ENCODE measurements at places on chromosomes 1 and 21. TPM values are rescaled to one million over a fixed set of nuclear protein-coding genes. Genes with fewer than 3 reads are reported as not detected.

DNA sequence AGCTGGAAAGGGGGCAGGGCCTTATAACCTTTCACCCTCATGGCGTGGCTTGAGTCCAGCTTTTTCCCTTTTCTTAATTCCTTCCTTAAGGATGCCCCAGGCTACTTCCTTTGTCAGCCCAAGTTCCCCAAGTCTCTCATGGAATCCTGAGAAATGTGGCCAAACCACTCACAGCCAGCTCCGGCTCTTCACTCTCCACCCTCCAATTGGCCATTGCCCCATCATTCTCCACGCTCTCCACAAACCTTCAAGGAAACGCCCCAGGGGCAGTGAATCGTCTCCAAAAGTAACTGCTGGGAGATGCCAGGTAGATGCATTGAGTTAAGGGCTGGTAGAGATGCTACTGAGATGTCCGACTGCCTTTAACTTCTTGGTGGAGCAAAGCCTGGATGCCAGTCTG is 113.5 kb upstream of the CD34 start:
- H3K4me3 ChIP-seq = no peak overlapping the region
- H3K27ac ChIP-seq = no peak overlapping the region
- no peaks in the 10 kb centered on the region for H3K36me3 ChIP-seq
- H3K4me1 ChIP-seq = no peaks in the 10 kb centered on the region

DNA sequence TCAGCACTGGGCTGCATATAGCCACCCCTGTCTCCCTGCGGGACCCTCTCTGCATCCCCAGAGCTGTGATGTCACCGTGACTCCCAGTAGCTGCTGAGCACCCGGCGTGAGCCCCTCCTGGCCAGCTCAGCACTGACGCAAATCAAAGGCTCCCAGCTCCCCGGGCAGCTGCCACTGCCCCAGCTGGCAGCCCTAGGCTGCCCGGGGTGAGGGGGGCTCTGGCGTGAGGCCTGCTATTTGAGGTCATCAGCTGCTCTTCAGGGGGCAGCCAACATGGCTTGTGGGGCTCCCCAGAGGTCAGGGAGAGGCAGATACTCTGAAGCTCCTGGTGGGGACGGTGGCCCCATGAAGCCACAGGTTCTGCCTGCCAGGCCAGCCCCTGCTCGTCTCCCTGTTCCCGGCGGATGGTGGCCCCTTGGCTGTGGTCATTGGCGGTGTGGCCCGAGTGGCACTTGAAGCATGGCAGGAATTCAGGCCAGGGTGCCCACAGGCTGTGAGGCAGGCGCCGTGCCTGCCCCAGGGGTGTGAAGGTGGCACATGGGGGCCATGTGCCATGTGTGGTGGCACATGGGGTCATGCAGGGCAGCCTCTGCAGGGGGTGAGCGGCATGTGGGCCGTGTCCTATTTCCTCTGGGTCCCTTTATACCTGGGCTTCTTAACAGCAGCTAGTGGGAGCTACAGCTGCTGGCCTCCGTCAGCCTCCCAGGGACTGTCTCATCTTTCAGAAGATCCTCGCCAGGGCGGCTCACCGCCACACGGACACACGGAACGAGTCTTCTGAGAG is 85.4 kb downstream of the SIK1 start:
- peaks cover 6% of the 10 kb centered on the region for H3K4me1 ChIP-seq
- no peak overlapping the region for H3K27ac ChIP-seq
- H3K4me3 ChIP-seq = no peak overlapping the region
- DNase-seq = no peak
- no peaks in the 10 kb centered on the region for H3K36me3 ChIP-seq
- H3K27me3 ChIP-seq = no peaks in the 10 kb centered on the region

DNA sequence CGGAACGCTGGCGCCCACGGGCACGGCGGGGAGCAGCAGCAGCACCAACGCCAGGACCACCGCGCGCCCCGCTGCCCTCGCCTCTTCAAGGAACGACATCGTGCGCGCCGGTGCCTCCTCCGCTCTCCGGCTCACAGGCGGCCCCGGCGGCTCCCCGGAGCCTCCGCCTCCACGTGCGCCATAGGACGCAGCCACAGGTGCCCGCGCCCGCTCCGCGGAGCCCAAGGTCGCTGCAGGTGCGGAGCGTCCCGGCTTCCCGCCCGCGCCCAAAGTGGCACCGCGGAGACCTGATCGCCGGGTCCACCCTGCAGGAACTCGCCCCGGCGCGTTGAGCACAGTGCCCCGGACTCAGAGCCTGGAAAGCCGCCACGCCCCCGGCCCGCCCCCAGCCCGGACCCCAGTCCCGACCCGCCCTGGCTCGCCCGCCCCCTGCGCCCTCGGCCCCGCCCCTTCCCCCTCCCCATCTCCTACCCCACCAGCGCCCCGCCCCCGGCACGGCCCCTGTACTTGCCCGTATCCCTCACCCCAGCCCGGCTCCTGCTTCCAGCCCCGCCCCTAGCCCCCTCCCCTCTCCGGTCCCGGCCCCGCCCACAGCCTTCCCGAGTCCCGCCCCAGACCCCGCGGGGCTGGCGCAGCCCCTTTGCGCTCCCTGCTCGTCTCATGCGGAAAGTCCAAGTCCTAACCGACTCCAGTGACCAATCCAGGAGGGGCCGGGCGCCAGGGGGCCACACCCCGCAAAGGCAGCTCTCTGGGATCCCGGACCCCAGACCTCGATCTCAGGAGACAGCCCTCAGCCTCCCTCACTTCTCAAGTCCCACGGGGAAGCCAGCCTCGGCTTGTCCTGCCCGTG is at the start of gene MEGF6:
Gene MEGF6 (minus strand): TSS at position 339 of the 850 bp plus-strand sequence. CDS start 240 bp downstream, at position 99.
- DNase-seq = peak; percentile 63
- peaks cover 16% of the 10 kb centered on the region for H3K27me3 ChIP-seq
- no peaks in the 10 kb centered on the region for H3K36me3 ChIP-seq

DNA sequence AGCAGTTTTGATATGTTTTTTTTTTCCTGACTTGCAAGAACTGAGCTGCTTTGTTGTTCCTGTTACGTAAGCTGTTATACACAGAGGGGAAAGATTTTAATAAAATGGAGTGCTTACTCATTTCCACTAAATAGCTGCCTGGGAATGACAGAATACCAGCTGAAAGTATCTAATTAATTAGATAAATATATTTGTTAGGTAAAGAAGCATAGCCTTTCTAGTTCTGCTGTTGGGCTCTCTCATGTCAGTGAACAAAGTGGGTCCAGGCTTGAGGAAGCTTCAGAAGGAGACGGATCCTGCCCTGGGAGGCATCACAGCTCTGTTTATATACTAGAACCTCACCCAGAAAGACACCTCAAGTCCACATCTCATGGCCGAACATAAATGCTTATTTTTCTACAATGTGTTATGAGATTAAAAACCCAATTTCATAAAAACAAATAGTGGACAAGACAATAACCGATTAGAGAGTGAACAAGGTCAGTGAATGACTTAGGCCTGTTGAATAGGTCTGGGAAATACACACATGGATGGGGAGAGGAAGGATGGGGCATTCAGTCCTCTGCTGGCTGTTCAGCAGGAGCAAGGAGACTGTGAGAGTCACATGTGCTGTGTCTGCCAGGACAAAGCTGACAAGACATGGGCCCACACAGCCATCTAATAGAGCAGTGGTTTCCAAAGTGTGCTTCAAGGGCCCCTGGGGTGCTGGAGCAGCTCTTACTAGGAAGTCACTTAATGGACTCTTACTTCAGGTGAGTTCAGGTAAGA is 20.6 kb downstream of the TRAF5 start:
- H3K4me3 ChIP-seq = no peak overlapping the region
- DNase-seq = no peak
- no peaks in the 10 kb centered on the region for H3K27me3 ChIP-seq
- peaks cover 11% of the 10 kb centered on the region for H3K36me3 ChIP-seq
- H3K4me1 ChIP-seq = peaks cover 81% of the 10 kb centered on the region
- H3K27ac ChIP-seq = peak overlapping the region; percentile 5

- H3K4me3 ChIP-seq = no peak overlapping the region
- no peaks in the 10 kb centered on the region for H3K36me3 ChIP-seq
- H3K27ac ChIP-seq = no peak overlapping the region
- peaks cover 10% of the 10 kb centered on the region for H3K4me1 ChIP-seq
Measured at GRCh38 chr1:39178541-39179431, 25.7 kb upstream of the MACF1 start.

- no peak overlapping the region for H3K4me3 ChIP-seq
- peaks cover 21% of the 10 kb centered on the region for H3K4me1 ChIP-seq
- H3K36me3 ChIP-seq = no peaks in the 10 kb centered on the region
- no peak overlapping the region for H3K27ac ChIP-seq
Measured at GRCh38 chr1:15678578-15678977, 5.5 kb upstream of the PLEKHM2 start.

GRCh38 chr1:162633081-162633762 is 958 bp downstream of the DDR2 start:
- DNase-seq = no peak
- H3K27ac ChIP-seq = no peak overlapping the region
- no peaks in the 10 kb centered on the region for H3K36me3 ChIP-seq
- H3K4me1 ChIP-seq = no peaks in the 10 kb centered on the region
- H3K27me3 ChIP-seq = no peaks in the 10 kb centered on the region

DNA sequence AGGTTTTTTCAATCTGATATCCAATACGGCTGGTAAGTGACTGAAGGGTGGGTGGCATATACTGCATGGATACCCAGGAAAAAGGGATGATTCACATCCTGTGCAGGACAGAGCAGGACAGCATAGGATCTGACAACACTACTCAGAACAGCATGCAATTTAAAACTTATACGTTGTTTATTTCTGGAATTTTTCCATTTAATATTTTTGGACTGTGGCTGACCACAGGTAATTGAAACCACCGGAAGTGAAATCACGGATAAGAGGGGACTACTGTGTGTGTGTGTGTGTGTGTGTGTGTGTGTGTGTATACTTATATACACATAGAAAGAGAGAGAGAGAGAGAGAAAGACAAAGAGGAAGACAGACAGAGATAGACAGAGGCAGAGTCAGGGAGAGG is 23.0 kb downstream of the ERICH3 start:
- H3K4me3 ChIP-seq = no peak overlapping the region
- H3K27ac ChIP-seq = no peak overlapping the region
- no peaks in the 10 kb centered on the region for H3K36me3 ChIP-seq

DNA sequence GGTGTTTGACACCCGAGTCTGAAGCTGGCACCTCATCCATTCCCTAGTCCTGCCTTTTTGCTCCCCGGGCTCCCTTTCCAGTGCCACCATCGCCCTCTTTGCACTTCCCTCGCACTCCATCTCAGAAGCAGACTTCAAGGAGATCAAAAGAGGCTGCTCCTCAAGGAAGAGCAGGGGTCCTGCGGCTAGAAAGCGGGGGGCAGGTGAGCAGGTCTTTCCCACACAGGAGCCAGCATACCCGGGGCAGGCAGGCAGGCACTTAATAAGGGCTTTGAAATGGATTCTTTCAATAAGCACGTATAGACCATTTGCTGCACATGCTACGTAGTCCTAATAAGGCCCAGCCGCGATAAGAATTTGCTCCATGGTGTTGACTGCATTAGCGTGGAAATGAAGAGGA is 125.9 kb upstream of the PROX1 start:
- no peak overlapping the region for H3K4me3 ChIP-seq
- H3K27ac ChIP-seq = no peak overlapping the region
- no peak for DNase-seq
- H3K4me1 ChIP-seq = no peaks in the 10 kb centered on the region
- H3K36me3 ChIP-seq = no peaks in the 10 kb centered on the region

GRCh38 chr1:228198977-228199590 is 8.8 kb upstream of the OBSCN start:
- no peaks in the 10 kb centered on the region for H3K27me3 ChIP-seq
- DNase-seq = no peak
- no peaks in the 10 kb centered on the region for H3K4me1 ChIP-seq
- H3K4me3 ChIP-seq = no peak overlapping the region

DNA sequence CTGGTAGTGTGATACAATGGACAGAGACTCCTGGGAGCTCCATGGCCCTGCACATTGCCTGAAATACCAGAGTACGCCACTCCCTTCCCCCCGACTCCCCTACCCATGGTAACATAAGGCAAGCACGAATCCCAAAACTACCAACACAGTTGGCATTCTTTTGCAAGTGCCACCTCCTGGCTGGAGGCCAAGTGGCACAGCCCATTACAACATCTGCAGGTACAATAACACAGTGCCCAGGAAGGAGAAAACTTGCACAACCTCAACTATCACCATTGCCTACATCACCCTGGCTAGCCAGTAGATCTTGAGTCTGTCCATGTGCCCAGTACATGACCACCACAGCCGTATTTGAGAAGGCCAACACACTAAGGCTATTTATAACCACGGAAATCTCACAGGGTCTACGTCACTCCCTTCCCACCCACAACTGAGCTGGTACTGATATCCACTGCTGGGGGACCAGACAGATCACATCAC is 11.7 kb downstream of the ADAMTS1 start:
- H3K4me1 ChIP-seq = peaks cover 8% of the 10 kb centered on the region
- peaks cover 17% of the 10 kb centered on the region for H3K27me3 ChIP-seq
- H3K4me3 ChIP-seq = no peak overlapping the region
- no peak overlapping the region for H3K27ac ChIP-seq

DNA sequence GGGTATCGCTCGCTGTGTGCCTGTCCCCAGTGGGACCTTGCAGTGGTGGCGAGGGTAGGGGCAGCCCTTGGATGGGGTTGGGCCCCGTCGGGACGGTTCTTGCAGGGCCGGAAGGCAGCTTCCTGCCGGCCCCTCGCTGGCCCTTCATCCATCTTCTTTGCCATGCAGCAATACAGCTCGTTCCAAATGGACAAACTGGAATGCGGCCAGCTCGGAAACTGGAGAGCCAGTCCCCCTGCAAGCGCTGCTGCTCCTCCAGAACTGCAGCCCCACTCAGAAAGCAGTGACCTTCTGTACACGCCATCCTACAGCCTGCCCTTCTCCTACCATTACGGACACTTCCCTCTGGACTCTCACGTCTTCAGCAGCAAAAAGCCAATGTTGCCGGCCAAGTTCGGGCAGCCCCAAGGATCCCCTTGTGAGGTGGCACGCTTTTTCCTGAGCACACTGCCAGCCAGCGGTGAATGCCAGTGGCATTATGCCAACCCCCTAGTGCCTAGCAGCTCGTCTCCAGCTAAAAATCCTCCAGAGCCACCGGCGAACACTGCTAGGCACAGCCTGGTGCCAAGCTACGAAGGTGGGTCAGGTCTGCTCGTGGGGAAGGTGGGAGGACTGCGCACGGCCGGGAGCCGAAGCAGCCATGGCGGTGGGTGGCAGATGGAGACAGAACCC is 45.8 kb downstream of the SIM2 start:
- H3K36me3 ChIP-seq = peaks cover 1% of the 10 kb centered on the region
- no peak for DNase-seq

DNA sequence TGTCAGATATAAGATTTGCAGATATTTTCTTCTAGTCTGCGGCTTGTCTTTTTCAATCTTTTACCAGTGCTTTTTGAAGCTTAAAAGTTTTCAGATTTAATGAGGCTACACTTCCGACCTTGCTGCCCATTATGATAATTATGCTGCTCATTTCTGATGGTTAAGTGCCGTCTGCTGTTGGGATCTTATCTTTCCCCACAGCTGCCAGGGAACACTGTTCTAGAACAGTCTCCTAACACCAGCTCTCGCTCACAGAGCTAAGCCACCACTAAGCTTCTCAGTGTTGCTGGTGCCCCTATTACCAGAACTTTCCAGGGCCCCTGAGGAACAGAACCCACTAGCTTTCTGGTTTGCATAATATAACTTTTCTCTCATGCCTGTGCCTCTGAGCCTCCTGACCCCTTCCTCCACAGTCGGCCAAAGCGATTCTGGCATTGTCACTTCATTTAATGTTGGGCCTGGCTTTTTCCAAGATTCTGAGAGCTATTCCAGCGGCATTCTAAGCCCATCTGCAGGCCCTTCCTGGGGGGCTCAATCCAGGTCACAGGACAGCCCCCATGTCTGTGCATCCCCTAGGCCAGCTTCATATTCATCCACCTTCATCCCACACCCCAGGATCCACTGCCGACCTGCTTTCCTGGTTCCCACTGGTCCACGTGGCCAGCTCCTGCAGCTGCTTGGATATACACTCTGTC is 237.0 kb downstream of the PTPRU start:
- H3K27ac ChIP-seq = no peak overlapping the region
- no peak for DNase-seq
- peaks cover 31% of the 10 kb centered on the region for H3K27me3 ChIP-seq
- H3K4me3 ChIP-seq = no peak overlapping the region

The AADACL4 gene
- total RNA-seq = not detected

The RPS8 gene
- 3,047 TPM for total RNA-seq

The CSF3R gene
- not detected for total RNA-seq

The MARCKSL1 gene
- 13.1 TPM for total RNA-seq

All from activated CD4-positive, alpha-beta memory T cell treated with anti-CD3 and anti-CD28 coated beads for 36 hours (primary cell).